ENCODE measurements at places on chromosomes 13 and 19.

DNA sequence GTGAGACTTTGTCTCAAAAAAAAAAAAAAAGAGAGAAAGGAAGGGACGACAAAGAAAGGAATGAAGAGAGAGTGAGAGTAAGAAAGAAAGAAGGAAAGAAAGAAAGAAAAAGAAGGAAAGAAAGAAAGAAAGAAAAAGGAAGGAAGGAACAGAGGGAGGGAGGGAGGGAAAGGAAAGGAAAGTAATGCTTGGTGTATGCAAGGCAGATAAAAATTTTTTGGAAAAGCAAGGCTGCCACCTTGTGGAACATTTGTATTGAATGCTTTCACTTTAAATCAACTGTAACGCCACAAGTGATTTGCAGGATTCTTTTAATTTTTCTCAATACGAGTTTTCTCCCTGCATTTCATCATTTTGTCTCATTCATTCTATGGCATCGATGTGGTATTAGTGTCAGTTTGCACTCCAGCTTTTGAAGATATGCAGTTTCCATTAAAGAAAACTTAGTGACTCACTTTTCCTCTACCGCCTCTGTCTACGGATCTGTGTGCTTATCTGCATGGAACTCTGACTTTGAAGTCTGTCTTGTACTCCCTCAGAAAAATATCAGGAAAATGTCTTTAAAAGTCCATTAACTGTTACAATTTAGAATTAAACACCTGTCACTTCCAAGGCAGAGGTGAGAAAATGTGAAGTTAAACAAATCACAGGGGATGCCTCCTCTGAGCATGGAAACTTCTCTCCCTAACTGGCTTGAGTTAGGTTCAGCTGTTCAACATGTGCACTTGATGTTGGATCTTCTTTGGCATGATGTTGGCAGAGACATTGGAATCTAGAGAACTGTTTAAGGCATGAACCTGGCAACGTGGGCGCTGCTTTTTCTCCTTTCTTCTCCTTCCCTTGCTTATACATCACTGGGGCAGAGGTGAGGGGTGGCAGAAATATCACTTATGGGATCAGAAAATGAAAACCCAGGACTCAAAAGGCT is 20.0 kb upstream of the ZDHHC20 start:
- peak; percentile 94 for DNase-seq

DNA sequence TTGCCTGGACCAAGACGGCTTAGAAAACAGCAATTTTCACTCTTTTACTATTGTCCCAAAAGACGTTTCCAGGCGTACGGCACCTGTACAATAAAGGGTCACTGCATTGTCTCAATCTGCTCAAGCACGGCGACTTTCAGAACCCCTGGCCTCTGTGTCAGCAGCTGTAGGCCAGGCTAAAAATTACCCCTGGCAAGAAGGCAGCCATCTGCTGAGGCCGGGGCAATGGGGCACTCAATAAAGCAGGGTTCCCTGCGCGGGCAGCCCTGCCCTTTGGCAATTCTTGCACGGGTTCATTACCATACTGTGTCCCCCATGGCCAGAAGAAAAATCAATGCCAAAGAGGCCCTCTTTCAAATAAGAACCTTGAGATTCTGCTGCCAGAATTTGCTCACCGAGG is 52.1 kb downstream of the STK24 start:
- DNase-seq: no peak

GRCh38 chr13:25733696-25734435 is 317.9 kb downstream of the SHISA2 start:
- DNase-seq: no peak

- DNase-seq: no peak
Measured at GRCh38 chr13:64810750-64811149, 2419.4 kb downstream of the PCDH9 start.

DNA sequence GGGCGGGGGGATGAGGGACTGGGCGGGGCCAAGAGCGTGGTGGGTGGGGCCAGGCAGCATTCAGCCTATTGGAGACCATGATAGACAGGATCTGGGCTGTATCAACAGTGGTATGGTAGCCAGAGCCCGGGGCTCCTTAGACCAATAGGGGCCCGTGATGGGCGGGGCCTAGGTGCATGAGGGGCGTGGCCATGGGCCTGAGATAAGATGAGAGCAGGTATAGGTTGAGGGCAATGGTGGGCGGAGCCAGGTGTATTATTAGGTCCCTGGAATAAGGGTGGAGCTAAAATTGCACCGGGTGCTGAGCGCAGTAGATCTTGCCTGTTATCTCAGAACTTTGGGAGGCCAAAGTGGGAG is 5.3 kb downstream of the ABCA7 start:
- no peak for DNase-seq

GRCh38 chr13:38803531-38803930 is 116.7 kb downstream of the FREM2 start:
- no peak for DNase-seq

- DNase-seq: no peak
Measured at GRCh38 chr19:32673573-32673972, 1.4 kb downstream of the ANKRD27 start.

DNA sequence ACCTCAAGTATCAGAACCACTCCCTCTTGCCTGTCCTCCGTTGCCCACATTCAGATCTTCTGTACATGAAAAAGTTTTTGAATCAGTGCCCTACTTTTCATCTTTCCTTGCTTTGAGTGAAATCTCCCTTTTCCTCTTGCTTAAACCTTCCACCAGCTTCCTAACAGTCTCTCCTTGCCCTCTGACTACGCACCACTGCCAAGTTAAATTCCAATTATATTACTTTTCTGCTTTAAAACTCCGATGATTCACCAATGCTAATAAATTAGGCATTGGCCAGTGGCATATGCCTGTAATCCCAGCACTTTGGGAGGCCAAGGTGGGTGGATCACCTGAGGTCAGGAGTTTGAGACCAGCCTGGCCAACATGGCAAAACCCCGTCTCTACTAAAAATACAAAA is 30.7 kb upstream of the RFXAP start:
- DNase-seq: no peak

GRCh38 chr19:13104360-13104847 is 1.7 kb upstream of the LYL1 start:
- no peak for DNase-seq

- DNase-seq: peak; percentile 70
Measured at GRCh38 chr19:41575998-41576397, at the start of gene CEACAM21. Gene CEACAM21 (plus strand): TSS chr19:41576166. CDS start chr19:41576275, 109 bp downstream.

DNA sequence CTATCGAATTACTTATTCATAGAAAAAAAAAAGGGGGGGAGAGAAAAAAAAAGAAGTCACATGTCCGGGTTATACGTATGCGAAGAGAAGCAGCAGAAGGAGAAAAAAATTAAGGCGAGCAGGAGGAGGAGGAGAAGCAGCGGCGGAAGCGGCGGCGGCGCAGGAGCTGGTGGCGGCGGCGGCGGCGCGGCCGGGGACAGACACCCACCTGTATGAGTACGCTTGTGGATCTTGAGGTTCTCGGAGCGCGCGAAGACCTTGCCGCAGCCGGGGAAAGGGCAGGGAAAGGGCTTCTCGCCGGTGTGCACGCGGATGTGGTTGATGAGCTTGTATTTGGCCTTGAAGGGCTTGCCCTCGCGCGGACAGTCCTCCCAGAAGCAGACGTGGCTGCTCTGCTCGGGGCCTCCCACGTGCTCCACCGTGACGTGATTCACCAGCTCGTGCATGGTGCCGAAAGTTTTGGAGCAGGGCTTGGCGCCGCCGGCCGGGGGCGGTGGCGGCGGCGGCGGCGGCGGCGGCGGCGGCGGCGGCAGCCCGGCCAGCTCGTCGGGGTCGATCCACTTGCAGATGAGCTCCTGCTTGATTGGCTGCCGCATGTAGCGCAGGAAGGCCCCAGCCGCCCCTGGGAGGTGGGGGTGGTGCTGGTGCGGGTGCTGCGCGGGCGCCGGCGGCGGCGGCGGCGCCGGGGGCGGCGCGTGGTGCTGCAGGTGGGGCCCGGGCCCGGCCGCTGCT is 1.5 kb downstream of the ZIC5 start:
- DNase-seq: no peak

GRCh38 chr19:40625406-40626120 is 24.4 kb downstream of the LTBP4 start:
- DNase-seq: no peak

DNA sequence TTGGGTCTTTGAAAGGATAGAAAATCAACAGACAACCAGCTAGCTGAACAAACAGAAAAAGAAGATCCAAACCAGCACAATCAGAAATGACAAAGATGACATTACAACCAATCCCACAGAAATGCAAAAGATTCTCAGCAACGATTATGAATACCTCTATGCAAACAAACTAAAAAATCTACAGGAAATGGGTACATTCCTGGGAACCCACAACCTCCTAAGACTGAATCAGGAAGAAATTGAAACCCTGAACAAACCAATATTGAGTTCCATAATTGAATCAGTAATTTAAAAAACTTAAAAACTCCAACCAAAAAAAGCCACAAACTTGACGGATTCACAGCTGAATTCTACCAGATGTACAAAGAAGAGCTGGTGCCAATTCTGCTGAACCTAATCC is 20.9 kb upstream of the C1QTNF9B start:
- no peak for DNase-seq

DNA sequence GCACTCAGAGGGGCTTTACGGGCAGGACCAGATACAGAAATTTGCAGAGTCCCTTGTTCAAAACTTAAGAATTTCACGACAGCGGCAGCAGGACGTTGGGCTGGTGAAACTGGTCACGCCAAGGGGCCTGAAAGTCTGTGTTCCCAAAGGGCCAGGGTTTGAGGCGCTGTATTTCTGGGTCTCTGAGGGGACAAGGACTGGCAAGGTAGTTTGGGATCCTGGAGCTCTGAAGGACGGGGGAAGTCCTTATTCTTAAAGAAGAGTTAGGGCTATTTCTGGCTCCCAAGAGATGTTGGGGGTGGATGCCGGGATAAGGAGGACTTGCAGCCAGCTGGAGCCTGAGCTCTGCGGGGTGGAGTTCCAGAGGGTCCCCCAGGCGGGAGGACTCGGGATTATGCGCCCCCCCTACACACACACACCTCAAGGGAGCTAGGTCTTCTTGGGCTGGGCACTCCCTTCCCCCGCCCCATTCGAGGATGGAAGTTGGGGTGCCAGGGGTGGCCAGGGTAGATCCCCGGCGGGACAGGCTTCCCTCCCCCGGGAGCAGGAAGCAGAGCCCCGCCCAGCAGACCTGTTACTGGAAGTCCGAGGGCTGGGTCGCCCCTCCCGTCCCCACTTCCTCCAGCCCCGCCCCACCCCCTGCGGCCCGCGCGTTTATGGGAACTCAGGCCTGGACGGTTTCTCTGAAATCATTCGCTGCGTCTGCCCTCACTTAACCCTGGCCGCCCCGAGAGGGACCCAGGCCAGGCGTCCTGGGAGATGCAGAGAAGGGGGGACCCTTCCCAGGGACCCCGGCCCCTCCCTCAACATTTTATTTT is 5.6 kb downstream of the BCL3 start:
- DNase-seq: no peak

DNA sequence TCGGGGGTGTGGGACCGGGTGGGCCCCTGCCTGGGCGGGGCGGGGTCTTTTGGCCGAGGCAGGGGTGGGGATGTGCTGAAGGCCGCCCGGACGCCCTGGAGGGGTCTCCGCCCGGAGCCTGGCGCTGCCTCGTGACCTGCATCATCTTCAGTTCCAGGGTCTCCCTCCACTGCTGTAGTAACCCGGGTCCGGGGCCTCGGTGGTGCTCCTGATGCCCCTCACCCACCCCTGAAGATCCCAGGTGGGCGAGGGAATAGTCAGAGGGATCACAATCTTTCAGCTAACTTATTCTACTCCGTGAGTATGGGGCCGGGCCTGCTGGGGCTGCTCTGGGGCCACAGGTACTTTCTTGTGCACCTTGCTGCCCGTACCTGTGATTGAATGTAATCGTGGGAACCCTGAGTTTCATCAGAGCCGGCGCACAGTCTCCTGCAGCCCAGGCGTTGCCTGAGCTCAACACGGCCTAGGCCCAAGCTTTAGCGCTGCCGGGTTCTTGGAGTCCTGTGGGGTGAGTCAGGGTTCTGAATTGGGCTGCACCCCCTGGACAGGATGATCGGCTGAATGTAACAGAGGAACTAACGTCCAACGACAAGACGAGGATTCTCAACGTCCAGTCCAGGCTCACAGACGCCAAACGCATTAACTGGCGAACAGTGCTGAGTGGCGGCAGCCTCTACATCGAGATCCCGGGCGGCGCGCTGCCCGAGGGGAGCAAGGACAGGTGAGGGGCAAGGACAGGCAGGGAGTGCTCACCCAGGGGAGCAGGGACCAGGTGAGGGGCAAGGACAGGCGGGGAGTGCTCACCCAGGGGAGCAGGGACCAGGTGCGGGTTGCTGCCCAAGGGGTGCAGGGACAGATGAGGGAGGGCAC is 10.5 kb downstream of the PEAK3 start:
- no peak for DNase-seq

GRCh38 chr13:34942732-34943435 is 814 bp downstream of the NBEA start:
- DNase-seq: no peak

DNA sequence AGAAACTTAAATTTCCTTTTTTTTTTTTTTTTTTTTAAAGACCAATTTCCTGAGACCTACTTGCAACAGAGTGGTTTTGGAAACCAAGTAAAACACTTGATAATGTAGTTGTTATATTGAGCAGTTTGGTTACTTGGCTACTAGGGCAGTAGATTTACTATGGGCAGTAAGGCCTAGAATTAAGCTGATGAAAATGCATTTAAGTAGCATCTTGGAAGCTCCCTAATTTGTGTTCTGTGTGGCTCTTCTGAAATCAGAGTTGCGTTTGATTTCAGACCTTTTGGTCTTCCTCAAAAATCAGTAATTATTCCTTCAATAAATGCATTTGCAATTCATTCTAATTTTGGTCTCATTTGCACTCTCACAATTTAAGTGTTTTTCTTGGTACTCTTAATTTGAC is 810 bp downstream of the GPR180 start:
- DNase-seq: peak; percentile 32

- no peak for DNase-seq
Measured at GRCh38 chr13:24168979-24169378, 8.5 kb downstream of the SPATA13 start.

DNA sequence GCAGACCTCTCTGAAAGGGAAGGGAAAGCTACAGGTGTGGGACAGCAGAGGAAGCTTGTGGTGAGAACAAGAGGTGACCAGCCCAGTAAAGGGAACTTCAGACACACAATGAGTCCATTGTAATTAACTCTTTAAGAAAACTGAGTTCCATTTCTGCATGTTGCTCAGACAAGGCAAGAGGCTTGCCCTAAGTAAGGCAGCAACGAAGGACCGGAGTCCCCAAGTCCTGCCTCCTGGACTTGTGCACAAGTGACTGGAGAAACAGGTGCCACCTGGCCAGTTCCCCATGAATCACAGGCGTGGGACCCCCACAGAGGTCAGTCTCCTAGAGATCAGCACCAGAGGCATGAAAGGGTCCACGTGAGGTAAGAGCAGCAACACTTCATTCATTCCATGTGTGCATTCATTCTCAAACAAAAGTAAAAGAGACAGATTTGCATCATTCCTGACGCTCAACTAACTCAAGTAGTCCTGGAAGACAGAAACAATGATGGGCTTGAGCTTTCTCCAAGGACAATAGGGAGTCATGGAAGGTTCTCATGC is 14.7 kb upstream of the SIGLEC6 start:
- DNase-seq: no peak

DNA sequence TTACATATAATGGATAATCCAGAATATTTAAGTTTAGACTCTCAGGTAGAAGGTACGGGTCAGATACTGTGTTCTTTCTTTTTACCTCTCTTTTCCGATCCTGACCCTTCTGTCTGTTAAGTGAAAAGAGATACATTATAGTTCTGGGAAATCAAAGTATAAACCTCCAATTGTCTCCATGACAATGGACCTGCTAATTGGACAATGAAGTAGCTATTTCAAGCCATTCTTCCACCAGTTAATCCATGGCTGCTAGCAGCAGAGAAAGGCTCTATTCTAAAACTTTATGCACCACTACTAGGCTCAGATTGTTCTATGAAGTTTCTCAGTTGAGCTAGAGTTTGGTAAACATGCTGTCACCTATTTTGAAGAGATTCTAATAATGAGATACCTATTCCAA is 8.3 kb upstream of the NBEA start:
- peak; percentile 33 for DNase-seq

All from pons (tissue), 1 donor.